ENCODE measurements at places on chromosomes 2 and 18. TPM values are rescaled to one million over a fixed set of nuclear protein-coding genes. Genes with fewer than 3 reads are reported as not detected.

The ABCG5 gene
- not detected for polyA plus RNA-seq

The ATIC gene
- polyA plus RNA-seq, result 128 TPM

The LAMA1 gene
- 0.11 TPM for polyA plus RNA-seq

The SERPINB4 gene
- not detected for polyA plus RNA-seq

The CAMKMT gene
- 6.2 TPM for polyA plus RNA-seq

The SCN3A gene
- 0.33 TPM for polyA plus RNA-seq

The STARD6 gene
- polyA plus RNA-seq, result not detected

The CFAP65 gene
- polyA plus RNA-seq, result 1.7 TPM

- H3K4me1 ChIP-seq, result no peaks in the 10 kb centered on the region
- DNase-seq, result no peak
Observed at GRCh38 chr2:74922592-74923227, 35.7 kb upstream of the POLE4 start.

DNA sequence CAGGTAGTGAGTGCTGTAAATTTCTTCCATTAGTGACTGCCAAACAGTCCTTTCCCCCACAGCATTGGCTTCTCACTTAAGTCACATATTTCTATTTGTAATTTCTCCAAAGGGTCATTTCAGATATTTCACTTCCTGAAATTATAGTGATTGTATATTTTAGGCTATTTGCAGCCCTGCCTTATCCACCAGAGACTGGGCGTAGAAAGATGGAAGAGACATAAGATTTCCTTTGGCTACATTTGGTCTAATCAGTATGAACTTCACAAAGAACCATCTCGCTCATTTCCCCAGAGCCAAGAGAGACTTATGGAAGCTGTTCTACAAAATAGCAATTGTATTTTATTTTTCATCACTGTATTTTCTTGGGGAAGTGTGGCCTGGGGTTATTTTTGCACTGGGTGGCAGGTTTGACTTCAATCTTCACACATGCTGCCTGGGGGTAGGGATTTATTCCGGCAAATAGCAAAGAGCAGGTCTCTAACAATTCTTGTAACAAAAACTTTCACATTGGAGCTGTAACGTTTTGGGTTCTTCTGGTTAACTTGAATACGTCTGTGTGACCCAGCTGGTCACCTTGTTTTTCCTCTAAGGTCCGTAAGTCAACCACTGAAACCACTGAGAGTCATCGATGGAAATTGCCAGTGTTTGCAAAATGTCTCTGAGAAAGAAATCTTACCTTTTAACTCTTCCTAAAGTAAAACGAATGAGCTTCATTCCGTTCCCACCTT is 170.6 kb upstream of the SERPINE2 start:
- H3K4me1 ChIP-seq, result peaks cover 10% of the 10 kb centered on the region
- H3K36me3 ChIP-seq, result no peaks in the 10 kb centered on the region
- H3K4me3 ChIP-seq, result no peak overlapping the region
- no peak for DNase-seq
- no peak overlapping the region for H3K27ac ChIP-seq

- no peaks in the 10 kb centered on the region for H3K27me3 ChIP-seq
- H3K4me1 ChIP-seq, result 0 out of 2 replicates have a peak, but pooled peaks cover 14% of the 10 kb centered on the region
- no peaks in the 10 kb centered on the region for H3K36me3 ChIP-seq
- no peak for DNase-seq
- no peak overlapping the region for H3K27ac ChIP-seq
Observed at GRCh38 chr2:226971084-226971483, 135.2 kb downstream of the RHBDD1 start.

GRCh38 chr2:62529758-62530157 is 23.8 kb upstream of the TMEM17 start:
- no peak for DNase-seq
- H3K27me3 ChIP-seq, result no peaks in the 10 kb centered on the region
- H3K27ac ChIP-seq, result no peak overlapping the region
- no peaks in the 10 kb centered on the region for H3K4me1 ChIP-seq

DNA sequence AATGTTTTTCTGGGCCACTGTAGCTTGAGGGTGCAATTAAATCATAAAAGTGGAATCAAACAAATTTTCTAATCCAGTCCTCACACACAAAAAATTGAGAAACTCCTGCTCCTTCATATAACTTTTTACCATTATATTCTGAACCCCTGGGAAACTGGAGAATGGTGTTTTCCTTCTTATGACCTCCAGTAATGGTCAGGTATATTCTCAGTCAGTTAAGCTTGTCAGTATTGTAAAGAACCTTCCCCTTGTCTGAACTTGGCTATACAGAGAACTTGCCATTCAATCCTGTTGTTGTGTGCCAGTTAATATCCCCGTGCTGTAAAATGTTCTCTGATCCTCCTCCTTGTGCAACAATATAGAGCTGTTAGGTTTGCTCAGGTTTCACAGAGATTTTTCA is 39.5 kb downstream of the ZNF804A start:
- no peaks in the 10 kb centered on the region for H3K27me3 ChIP-seq
- DNase-seq, result no peak
- H3K36me3 ChIP-seq, result no peaks in the 10 kb centered on the region
- no peak overlapping the region for H3K4me3 ChIP-seq
- H3K27ac ChIP-seq, result no peak overlapping the region
- no peaks in the 10 kb centered on the region for H3K4me1 ChIP-seq

DNA sequence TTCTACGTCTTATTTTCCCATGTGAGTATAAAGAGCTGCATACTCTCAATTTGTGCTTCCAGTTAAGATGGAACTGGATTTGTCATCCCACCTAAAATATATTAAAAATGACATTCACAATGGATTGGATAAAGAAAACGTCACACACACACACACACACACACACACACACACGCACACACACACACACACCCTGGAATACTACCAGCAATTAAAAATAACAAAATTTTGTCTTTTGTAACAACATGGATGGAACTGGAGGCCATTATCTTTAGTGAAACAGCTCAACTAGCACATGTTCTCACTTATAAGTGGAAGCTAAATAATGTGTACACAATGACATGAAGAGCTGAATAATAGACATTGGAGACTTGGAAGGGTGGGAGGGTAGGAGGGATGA is 3.8 kb upstream of the QPCT start:
- no peaks in the 10 kb centered on the region for H3K36me3 ChIP-seq
- peaks cover 11% of the 10 kb centered on the region for H3K4me1 ChIP-seq
- H3K27me3 ChIP-seq, result no peaks in the 10 kb centered on the region
- DNase-seq, result no peak

GRCh38 chr2:182445391-182445965 is 18.6 kb upstream of the PDE1A start:
- H3K27me3 ChIP-seq, result no peaks in the 10 kb centered on the region
- no peak overlapping the region for H3K4me3 ChIP-seq
- H3K4me1 ChIP-seq, result peaks cover 10% of the 10 kb centered on the region

DNA sequence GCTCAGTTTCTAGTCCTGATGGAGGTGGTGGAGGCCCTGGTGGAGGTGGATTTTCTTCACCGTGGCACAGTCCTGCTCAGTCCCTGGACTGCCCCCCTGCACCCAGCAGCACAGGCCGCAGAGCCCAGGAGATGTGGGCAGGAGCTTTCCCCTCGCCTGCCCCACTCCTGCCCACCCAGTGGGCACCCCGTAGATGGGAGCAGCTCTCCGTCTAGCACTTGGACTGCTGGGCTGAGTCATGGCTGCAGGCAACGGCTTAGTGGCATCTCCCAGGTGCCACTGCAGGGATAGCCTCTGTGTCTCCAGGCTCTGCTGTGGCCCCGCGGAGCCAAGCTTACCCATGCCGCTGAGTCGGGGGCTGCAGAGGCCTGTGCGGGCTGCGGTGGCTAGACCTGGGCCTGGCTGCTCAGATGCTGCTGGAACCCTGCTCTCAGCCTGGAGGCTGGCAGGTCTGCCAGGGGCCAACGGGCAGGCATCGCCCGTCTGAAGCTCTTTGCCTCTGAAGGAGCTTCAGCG is 92.3 kb upstream of the CTDP1 start:
- H3K27me3 ChIP-seq, result peaks cover 54% of the 10 kb centered on the region
- no peak for DNase-seq
- H3K36me3 ChIP-seq, result no peaks in the 10 kb centered on the region

- H3K4me1 ChIP-seq, result peaks cover 10% of the 10 kb centered on the region
- H3K27ac ChIP-seq, result no peak overlapping the region
Observed at GRCh38 chr2:143607231-143608062, 478.2 kb downstream of the ARHGAP15 start.

DNA sequence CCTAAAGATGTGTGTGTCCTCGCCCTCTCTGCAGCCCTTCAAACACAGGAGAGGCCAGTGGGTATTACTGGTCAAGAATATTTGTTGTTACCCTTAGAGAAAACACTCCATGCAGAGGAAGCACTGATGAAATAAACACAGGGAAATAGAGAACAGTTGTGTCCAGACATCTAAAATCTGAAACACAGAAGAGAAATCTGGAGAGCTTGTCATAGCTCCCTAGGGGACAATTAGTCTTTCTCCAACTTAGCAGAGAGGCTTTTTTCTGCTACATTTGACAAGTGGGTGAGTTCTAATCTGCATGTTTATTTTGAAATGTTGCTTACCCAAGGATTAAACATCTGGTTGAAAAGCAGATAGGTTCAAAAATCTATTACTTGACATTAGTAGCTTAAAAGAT is 190.1 kb downstream of the CTNNA2 start:
- H3K27me3 ChIP-seq, result no peaks in the 10 kb centered on the region
- no peak for DNase-seq
- no peak overlapping the region for H3K27ac ChIP-seq
- H3K4me1 ChIP-seq, result no peaks in the 10 kb centered on the region
- H3K36me3 ChIP-seq, result no peaks in the 10 kb centered on the region

DNA sequence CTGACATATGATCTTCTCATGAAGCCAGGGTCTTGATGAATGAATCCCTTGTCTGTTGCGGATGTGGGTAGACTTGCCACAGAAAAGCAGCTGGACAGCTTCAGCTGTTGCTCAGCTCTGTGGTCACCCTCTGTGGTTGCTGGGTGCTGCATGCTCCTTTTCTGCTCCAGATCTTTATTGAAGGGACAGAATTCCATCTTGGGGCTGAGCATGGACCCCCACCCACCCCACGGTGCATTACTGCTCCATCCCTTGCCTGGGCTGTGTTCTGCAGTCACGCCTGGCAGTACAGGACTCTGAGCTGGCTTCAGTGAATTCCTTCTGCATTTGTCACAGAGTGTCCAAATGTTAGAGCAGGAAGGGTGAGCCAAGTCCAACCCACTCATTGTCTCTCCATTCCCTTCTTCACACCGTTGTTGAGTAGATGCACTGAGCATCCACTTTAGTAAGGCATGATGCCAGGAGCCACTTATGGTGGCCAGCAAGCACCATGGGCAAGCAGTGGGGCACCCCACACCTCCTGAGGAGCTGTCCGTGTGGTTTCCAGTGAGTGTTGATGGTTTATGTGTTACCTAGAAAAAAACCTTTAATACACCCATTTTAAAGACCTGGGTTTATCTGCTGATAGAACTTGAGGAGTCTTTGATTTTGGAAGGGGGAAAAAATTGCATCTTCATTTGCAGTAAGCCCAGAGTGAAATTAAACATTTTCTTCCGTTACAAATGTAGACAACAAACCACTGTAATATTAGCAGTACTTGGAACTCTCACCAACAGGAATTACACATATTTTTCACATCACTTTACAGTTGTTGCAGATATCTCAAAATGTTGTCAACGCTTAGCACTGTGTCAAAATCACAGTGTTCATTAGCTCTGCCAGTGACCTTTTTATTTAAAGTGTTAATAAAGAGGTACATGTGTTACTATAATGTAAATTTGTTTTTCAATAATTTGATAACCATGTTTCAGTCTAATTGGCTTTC is 14.7 kb upstream of the ITGB6 start:
- no peaks in the 10 kb centered on the region for H3K27me3 ChIP-seq
- no peaks in the 10 kb centered on the region for H3K36me3 ChIP-seq
- no peak for DNase-seq

- H3K4me1 ChIP-seq, result no peaks in the 10 kb centered on the region
- no peak for DNase-seq
- H3K36me3 ChIP-seq, result peaks cover 64% of the 10 kb centered on the region
- H3K27me3 ChIP-seq, result no peaks in the 10 kb centered on the region
Observed at GRCh38 chr18:23541349-23542093, 38.2 kb downstream of the RMC1 start.

GRCh38 chr18:39599251-39599650 is 2033.7 kb upstream of the CELF4 start:
- no peak overlapping the region for H3K4me3 ChIP-seq
- no peak for DNase-seq
- H3K27ac ChIP-seq, result no peak overlapping the region
- H3K36me3 ChIP-seq, result no peaks in the 10 kb centered on the region

DNA sequence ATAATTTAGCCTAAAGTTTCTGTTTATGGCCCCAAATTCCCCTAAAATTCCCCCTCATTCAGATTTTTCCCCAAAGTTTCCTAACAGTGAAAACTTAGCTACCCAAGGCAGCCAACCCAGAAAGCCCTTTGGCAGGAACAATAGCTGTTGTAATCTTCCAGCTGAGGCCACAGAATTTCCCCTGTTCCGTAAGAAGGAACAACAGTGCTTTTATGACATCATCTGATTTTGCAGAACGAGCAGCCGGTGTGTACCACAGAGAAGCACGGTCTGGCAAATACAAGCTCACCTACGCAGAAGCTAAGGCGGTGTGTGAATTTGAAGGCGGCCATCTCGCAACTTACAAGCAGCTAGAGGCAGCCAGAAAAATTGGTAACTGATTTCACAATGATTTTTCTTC is 6.3 kb downstream of the TNFAIP6 start:
- H3K4me1 ChIP-seq, result no peaks in the 10 kb centered on the region
- no peaks in the 10 kb centered on the region for H3K27me3 ChIP-seq
- no peak for DNase-seq
- no peak overlapping the region for H3K27ac ChIP-seq

Measured in SK-N-SH (cell line).